ENCODE measurements at places on chromosomes 5 and 9. TPM values are rescaled to one million over a fixed set of nuclear protein-coding genes. Genes with fewer than 3 reads are reported as not detected.

PRDM9 gene
- not detected for total RNA-seq

DMRTA1 gene
- total RNA-seq: not detected

DNA sequence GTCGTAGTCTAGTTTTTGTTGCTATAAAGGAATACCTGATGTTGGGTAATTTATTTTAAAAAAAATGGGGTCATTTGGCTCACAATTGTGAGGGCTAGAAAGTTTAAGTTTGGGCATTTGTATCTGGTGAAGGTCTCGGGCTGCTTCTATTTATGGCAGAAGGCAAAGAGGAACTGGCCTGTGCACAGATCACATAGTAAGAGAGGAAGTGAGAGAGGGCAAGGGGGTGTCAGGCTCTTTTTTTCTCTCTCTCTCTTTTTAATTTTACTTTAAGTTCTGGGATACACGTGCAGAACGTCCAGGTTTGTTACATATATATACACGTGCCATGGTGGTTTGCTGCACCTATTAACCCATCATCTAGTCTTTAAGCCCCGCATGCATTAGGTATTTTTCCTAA is 453.3 kb downstream of the DIRAS2 start:
- H3K4me1 ChIP-seq: no peaks in the 10 kb centered on the region
- no peak for DNase-seq
- H3K4me3 ChIP-seq: no peak overlapping the region
- no peaks in the 10 kb centered on the region for H3K36me3 ChIP-seq
- no peak overlapping the region for H3K27ac ChIP-seq

DNA sequence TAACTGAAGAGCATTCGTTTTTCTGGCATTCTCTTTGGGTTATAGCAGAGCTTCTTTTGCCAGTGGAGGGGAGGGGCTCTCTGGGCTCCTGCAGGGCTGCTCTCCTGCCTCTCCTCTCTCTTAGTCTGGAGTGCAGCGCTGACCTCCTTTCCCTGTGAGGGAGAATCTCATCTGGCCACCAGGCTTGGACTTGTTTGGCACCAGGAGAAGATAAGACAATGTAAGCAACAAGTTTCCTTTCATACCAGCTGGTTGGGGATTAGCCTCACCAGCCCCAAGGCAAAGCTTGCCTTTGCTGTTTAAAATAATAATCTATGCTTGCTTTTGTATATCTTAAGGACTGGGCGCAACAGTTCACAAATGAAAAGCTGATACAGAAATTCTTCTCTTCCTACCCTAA is 196.4 kb downstream of the TLE4 start:
- no peaks in the 10 kb centered on the region for H3K36me3 ChIP-seq
- H3K4me3 ChIP-seq: no peak overlapping the region
- H3K27ac ChIP-seq: no peak overlapping the region
- no peaks in the 10 kb centered on the region for H3K27me3 ChIP-seq

Measured in thoracic aorta (tissue), 2 donors.